Activated naive CD4-positive, alpha-beta T cell (primary cell): ENCODE measurements at places on chromosomes 5 and 9.

- DNase-seq, result no peak
These were observed 904 bp downstream of the EDF1 start for GRCh38 chr9:136865041-136865767.

DNA sequence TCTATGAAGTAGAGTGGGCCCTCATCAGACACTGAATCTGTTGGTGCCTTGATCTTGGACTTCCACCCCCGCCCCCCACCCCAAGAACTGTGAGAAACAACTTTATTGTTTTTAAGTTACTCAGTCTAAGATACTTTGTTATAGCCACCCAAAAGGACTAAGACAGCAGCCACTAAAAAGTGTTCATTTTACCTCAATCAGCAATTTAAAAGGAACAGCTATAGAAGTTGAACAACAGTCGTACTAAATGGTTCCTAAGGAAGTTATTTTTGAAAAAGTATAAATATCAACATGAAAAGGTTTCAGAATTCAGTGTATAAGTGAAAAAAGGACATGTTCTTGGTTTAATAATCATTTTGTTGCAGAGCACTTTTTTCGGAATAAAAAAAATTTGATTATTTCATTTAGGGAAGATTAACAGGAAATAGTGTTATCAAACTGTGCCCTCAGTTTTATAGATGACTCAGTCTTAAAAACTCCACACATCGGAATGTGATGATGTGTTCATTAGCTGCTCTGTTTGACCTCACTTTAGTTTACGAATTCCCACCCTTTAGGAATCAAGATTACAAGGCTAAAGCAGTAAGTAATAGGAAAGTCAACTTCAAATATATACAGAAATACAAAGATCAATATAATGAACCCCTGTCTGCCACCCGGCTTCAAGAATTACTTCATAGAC lies 71.2 kb downstream of the MTAP start:
- no peak for DNase-seq

DNA sequence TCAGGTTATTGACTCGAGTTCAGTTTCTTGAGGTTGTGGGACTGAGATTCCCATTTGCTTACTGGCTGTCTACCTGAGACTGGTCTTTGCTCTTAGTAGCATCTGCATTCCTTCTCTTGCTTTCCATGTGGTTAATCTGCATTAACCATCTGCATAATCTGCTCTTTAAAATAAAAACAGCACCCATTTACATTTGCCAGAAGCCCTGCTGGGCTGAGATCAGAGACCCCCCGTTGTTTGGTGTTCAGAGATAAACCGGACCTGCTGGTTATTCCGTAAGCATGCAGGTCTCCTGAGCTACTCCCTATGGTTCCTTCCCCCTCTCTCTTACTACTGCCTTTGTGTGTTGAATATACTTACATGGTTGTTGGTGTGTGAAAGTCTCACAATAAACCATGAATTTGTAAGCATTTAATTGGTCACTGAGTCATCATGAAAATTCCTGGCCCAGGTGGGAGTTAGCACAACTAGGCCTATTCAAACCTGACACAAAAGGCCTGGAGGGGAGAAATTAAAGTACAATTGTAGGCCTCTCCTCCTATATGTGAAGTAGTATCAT lies 396.7 kb downstream of the MRPS30 start:
- DNase-seq, result no peak

DNA sequence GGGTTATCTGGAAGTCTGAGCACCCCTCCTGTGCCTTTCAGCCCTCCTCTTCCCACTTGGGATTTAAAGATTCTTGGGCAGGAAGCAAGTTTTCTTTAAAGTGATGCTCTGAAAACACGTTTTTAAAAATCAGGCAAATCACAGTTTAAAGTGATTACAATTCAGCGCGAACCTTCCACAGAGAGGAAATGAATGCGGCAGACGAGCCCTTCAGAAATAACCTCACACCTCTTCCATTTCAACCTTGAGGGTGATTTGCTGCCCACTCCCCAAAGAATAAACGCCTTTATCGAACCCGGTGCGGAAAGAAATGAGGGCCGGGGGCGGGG lies 2.3 kb upstream of the EFNA5 start:
- no peak for DNase-seq

- DNase-seq, result no peak
These were observed 300.6 kb upstream of the EDIL3 start for GRCh38 chr5:84685121-84685894.

GRCh38 chr5:20497356-20497755 lies 509.4 kb upstream of the CDH18 start:
- DNase-seq, result no peak

- no peak for DNase-seq
These were observed 245.3 kb downstream of the ENC1 start for GRCh38 chr5:74394916-74395880.

GRCh38 chr9:38085308-38085707 lies 16.3 kb upstream of the SHB start:
- DNase-seq, result no peak

GRCh38 chr5:16791036-16791705 lies 144.9 kb downstream of the MYO10 start:
- DNase-seq, result no peak

GRCh38 chr5:151264113-151264512 lies 11.1 kb downstream of the GM2A start:
- DNase-seq, result no peak

DNA sequence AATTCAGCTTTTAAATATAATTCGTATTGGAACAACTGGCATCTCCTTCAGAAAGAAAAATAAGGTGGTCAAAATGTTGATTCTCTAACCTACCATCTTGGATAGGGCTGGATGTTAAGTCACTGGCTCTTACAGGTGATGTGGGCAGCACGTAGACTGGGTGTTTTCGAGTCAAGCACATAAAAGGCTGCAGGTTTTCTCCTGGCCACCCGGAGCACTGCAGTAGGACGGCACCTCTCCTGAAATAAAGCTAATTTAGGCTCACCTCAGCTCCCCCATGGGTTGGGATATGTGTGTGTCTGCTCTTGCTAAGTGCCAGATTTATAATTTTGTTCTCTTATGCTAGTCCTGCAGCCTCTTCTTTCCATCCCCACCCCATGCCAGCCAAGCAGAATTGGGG lies 80.3 kb downstream of the IQGAP2 start:
- DNase-seq, result no peak

GRCh38 chr9:132798817-132799790 lies 79.0 kb downstream of the AK8 start:
- no peak for DNase-seq

- DNase-seq, result no peak
These were observed 3.3 kb upstream of the CLTA start for GRCh38 chr9:36187414-36187813.

- no peak for DNase-seq
These were observed 23.2 kb downstream of the CACNA1B start for GRCh38 chr9:137900584-137901310.

DNA sequence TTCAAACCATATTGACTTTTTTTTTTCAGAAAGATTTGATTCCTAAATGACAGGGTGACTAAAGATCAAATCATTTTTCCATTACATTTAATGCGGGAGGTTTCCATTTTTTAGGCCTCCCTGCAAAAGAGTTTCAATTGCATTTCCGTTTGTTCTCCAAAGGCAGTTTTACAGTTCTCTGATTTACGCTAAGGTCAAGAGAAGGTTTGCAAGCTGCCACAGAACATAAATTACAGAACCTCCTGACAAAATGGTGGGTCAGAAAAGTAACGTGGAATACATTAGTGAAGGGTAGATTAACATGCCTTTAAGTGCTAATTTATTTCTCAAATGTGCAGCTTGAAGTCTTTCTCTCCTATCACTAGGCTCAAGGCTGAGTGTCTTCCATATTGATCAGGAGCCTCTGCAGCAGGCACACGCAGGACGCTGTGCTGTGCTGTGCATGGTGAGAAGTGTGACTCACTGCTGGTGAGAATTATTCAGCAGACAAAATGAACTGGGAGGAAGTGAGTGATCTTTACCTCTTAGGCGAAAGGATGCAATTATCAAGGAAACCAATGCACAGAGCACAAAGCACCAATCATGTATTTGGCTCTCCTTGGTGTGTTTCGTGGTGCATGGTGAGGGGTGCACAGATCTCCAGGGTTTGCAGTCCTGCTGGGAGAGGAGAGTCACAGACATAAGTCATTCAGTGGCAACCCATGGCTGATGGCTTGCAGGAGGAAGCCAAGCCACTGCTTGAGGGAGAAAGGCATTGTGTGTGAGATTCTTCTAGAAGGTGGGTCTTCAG lies 136.3 kb downstream of the TENT4A start:
- DNase-seq, result no peak

DNA sequence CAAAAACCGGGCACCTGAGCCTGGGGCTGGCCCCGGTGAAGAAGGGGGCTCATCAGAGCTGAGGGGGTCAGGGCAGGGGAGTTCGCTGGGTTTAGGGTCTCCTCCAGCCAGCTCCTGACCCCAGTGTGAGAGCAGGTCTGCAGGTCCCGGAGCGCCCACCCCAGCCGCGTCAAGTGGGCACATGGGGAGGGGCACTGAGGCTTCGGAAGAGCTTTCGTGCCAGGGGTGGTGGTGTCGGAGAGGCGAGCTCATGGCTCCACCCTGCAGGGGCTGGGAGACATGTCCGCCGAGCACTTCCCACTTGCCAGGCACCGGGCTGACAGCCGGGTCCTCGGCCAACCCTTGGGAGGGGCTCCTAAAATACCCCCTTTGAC lies 13.2 kb downstream of the VAV2 start:
- DNase-seq, result no peak

- no peak for DNase-seq
These were observed 78.3 kb downstream of the FBXL17 start for GRCh38 chr5:108303611-108304010.

GRCh38 chr9:3398232-3398648 lies 127.6 kb downstream of the RFX3 start:
- no peak for DNase-seq

DNA sequence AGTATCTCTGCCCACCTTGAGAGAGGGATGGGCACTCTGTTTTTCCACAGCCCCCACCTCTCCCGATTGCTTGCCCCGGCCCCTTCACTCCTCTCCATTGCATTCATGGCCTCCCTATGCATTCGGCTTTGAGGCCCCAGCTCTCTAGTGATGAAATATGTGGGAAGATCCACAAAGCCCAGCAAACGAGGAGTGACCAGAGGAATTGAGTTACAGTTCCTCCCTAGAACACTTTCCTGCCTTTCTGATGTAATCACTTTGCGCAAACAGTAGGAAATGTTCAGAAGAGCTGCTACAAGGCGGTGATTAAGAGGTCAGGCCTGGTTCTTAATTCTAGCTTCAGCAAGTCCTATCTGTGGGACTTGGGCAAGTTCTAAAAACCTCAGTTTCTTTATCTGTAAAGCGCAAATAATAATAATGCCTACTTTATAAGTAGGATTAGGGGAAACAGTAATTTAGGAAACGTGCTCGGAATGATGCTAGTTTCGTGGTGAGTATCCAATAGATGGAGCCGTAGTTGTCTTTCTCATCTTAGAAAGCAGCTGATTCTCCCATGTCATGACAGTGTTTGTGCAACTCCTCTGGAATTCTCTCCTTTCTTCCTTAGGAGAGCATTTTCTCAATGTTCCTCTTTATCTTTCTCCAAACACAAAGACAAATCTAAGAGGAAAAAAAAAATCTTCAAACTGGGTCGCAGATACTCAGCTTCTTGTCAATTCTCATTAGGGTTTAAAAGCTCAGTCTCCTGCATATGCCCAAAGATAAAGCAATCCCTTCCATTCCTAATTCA lies 99.5 kb upstream of the MSX2 start:
- no peak for DNase-seq

DNA sequence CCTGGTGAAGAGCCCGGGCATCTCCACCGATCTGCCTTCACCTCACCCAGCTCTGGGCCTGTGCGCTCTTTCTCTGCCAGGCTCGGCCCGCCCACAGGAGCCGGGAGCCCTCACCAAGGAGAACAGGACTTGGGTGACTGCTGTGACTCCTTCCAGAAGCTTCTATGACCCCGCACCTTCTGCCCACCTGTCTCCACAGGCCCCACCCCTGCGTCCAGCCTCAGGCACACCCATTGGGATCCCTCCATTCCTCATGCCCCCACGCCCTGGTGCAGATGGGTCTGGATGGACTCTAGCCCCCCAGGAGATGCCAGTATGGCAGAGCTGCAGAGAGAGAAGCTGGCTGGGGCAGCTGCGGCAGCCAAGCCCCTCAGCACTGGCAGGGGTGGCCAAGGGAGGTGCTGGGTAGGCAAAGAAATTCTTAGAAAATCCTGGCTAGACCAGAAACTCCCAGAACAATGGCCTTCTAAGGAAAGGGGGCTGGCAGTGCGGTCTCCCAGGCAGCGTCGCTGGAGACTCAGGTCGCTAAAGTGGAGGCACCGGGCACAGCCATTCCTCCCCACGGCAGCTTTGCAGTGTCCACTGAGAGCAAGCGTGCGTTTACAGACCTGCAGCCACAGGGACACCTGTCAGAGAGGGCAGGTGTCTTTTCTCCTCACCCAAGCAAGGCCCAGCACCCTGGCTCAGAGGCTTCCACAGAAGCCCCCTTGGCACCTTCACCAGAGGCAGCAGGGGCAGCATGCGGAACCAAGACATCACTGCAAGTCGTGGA lies 17.3 kb downstream of the LPCAT1 start:
- no peak for DNase-seq

DNA sequence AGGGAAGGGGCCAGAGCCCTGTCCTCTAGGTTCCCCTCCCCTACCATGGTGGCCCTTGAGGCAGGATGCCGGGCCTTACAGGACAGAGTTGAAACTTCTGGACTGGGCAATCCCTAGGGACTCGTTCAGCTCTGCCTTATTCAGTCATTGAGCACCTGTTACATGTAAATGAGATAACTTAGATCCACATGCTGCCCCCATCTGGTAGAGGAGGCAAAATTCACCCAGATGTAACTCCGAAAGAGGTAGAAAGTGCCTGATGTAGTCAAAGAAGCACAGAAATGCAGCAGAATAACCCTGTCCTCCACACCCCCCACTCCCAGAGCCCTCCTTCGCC lies 1.5 kb downstream of the GGTA1 start:
- no peak for DNase-seq

GRCh38 chr9:134283111-134283515 lies 43.1 kb upstream of the RXRA start:
- DNase-seq, result no peak

GRCh38 chr5:14204785-14205321 lies 61.7 kb downstream of the TRIO start:
- no peak for DNase-seq

DNA sequence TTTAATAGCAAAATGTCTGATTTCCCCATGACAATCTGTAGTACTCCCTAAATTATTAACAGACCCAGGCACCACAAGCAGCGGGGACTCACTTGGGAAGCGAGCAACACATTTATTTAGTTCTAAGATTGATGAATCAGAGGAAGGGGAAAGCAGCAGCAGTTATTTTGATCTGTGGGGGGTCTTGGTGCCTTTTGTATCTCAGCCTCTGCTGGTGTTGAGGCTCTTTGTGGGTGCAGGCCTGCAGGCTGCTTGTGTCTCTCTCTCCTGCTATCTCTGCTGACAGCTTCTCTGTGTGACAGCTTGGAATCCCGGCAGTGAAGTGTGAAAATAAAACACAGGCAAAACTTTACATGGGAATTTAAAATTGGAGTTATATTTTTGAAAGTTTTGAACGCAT lies 878.2 kb upstream of the DMAC1 start:
- no peak for DNase-seq

GRCh38 chr5:172451771-172452197 lies 2.5 kb downstream of the SH3PXD2B start:
- no peak for DNase-seq

GRCh38 chr5:133287500-133287899 lies 235.7 kb downstream of the HSPA4 start:
- DNase-seq, result no peak

- no peak for DNase-seq
These were observed 17.4 kb downstream of the LMNB1 start for GRCh38 chr5:126794157-126794828.
